ENCODE measurements at places on chromosomes 5 and 9.

- peak; percentile 70 for DNase-seq
Measured at GRCh38 chr9:71985297-71985911, 74.0 kb downstream of the C9orf85 start.

GRCh38 chr9:110668570-110669167, at the start of gene MUSK:
TSS of gene MUSK (plus strand) at chr9:110668791. CDS start at chr9:110668905, 114 bp downstream.
- no peak for DNase-seq

- DNase-seq = no peak
Measured at GRCh38 chr9:107188376-107188775, 94.7 kb upstream of the RAD23B start.

GRCh38 chr9:120385606-120386389, 194.2 kb downstream of the CDK5RAP2 start:
- DNase-seq = no peak

DNA sequence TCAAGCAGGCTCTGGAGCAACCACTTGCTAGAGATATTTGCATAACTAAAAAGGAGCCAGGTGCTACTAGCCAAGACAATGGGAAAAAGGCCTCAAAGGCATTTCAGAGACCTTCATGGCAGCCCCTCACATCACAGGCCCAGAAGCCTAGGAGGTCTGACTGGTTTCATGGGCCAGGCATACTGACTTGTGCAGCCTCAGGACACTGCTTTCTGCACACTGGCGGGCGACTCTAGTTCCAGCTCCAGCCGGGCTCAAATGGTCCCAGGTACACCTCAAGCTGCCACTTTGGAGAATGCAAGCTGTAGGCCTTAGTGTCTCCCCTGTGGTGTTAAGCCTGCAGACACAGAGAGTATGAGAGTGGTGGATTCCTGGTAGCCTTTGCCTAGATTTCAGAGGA, 27.1 kb downstream of the COX7C start:
- DNase-seq = peak; percentile 67

- DNase-seq = no peak
Measured at GRCh38 chr5:111722140-111722539, 34.9 kb downstream of the NREP start.

DNA sequence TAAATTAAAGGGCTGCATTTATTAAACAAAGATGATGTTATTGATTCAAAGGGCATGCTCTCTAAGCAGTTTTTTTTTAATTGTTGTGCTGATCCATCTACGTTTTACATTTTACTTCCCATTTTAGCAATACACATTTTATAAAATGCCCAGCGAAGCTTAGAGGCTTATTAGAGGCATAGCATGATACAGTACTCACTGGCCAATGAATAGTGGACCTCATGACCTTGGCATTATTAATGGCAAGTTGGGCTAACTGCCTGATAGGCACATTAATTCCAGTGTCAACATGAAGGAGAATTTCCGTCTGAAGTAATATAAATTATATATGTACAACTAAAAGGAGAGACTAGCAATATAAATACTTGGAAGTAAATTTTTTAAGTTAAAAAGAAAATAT, 837.2 kb downstream of the EFNA5 start:
- no peak for DNase-seq

GRCh38 chr5:26388976-26389375, 649.4 kb downstream of the CDH9 start:
- DNase-seq = no peak

DNA sequence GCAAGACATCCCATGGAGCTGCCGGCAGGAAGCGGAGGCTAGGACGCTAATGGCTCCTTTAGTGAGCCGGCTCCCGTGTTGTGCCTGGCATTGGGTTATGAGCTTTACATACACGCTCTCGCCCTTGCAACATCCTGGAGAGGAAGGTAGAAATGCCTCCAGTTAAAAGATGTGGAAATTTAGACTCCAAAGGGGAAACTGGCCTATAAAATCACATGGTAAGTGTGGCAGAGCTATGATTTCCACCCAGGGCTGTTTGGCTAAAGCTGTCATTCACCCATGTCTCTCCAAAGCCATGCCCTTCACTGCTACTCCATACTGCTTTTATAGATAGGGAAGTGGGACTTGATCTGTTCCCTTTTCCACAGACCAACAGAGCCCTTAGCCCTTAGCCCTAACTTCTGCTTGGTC, 5.2 kb downstream of the GM2A start:
- DNase-seq = no peak

DNA sequence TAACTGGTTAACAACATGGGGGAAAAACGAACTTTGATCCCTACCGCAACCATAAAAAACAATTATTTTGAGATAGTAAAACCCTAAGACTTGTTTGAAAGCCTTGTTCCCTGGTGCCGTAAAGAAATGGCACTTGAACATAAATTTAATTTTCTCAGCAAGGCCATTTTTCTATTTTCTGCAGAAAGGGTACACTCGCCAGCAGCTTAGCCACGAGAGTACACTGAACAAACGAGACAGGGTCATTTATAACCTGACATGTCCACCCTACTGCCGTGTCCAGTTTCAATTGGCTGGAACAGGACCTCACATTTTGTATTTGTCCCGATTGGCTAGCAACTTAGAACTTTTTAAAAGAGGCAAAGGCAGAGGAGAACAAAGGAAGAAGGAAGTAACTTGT, 26.8 kb downstream of the FBXW11 start:
- DNase-seq = peak; percentile 58

GRCh38 chr5:22306011-22306410, 547.1 kb downstream of the CDH12 start:
- no peak for DNase-seq

DNA sequence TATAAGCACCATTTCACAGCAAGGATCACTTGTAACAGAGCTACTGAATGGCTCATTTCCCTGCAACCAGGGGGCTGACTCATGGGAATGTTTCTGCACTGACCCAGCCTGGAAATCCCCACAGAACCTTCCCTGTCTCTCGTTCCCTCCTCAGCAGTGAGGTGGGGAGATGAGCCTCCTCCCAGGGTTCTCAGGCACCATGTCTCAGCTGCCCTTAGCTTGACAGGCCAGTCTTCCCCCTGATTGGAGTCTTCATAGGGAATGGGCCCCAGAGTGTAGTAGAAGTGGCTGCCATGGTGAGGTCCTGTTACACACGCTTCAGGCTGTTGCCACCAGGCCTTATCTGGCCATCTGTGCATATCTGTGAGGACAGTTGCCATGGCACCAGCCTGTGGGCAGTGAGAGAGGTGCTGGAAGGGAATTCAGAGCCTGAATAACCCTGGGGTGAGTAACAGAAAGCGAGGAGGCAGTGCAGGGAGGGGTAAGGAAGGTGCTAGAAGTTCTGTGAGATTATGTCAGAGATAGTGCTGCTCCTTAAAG, 324.4 kb downstream of the ENC1 start:
- DNase-seq = peak; percentile 80

GRCh38 chr5:172175263-172175719, 12.7 kb downstream of the STK10 start:
- DNase-seq = no peak

DNA sequence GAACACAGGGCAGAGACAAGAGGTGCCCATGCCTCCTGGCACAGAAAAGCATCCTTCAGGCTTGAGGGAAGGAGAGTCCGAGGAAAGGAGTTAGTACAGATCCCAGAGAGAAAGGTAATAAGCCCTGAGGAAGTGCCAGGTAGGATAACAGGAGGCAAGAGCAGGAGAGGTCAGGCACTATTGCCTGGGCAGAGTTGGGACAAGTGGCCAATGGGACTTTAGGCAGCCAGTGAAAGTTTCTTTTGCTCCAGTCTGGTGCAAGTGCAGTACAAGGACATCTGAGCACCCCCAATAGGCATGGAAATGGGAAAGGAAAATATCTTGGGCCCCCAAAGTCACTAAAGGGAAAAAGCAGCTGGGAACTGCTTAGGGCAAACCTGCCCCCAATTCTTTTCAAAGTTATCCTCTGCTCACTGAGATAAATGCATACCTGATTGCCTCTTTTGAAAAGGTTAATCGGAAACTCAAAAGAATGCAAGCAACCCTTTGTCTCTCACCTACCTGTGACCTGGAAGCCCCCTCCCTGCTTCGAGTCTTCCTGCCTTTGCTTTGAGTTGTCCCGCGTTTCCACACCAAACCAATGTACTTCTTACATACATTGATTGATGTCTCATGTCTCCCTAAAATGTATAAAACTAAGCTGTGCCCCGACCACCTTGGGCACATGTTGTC, 46.5 kb downstream of the ELOVL7 start:
- peak; percentile 61 for DNase-seq

GRCh38 chr9:16384993-16385392, 485.5 kb downstream of the BNC2 start:
- DNase-seq = no peak

GRCh38 chr9:1709347-1709746, 305.8 kb upstream of the SMARCA2 start:
- no peak for DNase-seq

DNA sequence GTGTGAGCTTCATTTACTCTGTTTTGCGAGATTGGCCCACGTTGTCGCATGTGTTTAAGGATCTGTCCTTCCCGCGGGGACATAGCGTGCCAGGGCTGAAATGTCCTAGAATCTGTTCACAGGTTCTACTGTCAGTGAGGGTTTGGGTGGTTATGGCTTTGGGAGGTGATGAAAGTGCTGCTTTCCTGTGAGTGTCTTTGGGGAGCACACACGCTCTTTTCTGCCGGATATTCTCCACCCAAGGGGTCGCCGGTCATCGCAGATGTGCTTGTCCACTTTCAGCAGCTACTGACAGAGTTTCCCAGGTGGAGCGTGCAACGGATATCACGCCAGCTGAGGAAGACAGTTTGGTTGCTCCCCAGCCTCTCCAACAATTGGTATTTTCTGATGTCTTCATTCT, 32.1 kb downstream of the PROP1 start:
- peak; percentile 13 for DNase-seq

DNA sequence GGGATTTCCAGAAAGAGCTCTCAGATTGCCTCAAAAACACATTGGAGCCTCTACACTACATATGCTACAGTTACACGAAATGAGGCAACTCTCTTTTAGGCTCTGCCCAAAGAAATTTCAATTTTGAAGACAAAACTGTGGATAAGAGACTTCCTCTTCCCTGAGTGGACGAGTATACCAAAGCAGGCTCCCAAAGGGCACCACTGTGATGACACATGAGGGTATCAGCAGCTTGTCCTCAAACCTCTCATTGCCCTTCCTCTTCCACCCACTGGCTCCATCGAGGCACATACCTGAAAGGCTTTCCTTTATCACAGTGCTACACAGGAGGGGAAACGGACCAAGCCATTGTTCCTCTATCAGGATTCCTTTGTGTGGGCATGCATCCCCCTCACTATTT, 11.3 kb downstream of the CKMT2 start:
- DNase-seq = no peak

DNA sequence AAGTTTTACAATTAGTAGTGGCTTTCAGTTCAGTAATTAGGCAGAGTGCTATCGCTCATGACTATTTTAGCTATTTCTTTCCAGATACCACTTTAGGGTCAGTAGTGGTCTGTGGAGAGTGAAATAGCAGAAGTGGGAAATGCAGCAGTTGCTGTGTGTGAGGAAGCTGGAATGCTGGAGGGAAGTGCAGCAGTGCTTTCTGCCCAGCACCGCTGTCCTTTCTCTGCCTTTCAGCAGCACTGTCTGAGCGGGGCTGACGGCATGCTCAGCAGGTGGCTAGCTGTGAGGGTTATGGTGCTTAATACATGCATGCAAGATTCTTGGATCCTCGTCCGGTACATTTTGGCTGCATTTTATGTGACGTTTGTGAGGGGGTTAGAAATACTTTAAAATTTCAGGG, 213.9 kb downstream of the PBX3 start:
- DNase-seq = no peak

- DNase-seq = no peak
Measured at GRCh38 chr9:135164036-135164435, 76.6 kb downstream of the OLFM1 start.

- DNase-seq = no peak
Measured at GRCh38 chr5:161442471-161442870, 104.1 kb downstream of the GABRB2 start.

DNA sequence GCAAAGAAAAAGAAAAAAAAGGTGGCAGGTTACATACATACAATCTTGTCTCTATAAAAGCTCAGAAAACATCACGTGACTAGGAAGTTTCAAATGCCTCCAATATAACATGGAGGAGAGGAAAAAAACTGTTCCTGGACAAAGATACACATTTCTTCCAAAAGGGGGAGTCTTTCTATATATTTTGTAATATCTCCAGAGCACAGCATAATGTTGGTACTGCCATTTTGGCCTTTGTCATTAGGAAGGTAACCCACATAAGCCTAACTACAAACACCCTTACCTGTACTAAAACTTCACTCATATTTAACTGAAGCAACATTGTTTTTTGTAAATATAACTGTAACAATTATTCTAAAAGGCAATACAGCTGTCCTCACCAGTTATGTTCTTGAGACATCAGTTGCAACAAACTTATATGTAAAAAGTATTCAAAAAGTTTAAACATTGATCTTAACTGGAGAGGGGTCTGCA, 1.2 kb upstream of the BTF3 start:
- DNase-seq = no peak

DNA sequence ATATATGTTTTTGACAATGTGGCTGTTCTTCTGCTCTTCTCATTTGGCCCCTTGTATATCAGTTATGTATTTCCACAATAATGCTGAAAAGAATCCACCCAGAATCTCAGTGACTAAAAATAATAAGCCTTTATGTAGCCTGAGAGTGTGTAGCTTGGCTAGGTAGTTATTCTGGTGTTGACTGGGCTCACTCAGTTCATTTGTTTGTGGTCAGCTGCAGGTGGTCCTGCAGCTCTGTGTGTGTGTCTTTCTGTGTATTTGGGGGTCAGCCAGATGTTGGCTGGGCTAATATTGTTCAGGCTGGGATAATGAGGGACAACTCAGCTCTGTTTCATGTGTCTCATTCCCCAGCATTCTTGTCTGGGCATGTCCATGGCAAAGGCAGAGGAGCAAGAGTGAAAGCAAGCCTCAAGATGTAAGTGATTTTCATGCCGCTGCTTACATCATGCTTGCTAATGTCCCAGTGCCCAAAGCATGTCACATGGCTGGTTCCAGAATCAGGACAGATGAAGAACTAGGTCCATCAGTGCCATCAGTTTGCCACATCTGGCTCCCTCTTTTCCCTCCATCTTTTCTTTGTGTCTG, 162.8 kb downstream of the KCTD16 start:
- DNase-seq = no peak

GRCh38 chr5:1507961-1508658, 15.7 kb downstream of the LPCAT1 start:
- peak; percentile 38 for DNase-seq

GRCh38 chr5:43336159-43336558, 22.9 kb upstream of the HMGCS1 start:
- DNase-seq = no peak

DNA sequence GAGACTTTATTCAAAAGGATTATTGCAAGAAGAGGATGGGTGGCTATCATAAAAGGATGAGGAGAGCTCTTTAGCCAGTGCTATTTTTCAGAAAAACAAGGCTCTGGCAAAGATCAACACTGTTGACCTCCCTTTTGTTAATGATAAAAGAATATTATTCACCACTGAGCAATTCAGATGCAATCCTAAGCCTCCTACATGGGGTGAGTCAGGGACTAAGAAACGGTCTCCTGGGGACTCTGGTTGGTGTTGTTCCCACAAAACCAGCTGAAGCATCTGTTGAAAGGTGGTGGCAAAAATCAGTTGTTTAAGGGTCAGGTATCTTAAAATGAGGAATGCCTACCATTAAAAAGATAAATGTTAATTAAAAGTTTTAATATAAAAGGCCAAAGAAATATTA, 7.7 kb upstream of the GCNT1 start:
- no peak for DNase-seq

GRCh38 chr5:65926276-65926783, at the start of gene ERBIN:
TSS of gene ERBIN (plus strand) at chr5:65926575. CDS start at chr5:65992719, 66,144 bp downstream.
- no peak for DNase-seq

- no peak for DNase-seq
Measured at GRCh38 chr9:93223260-93224180, 39.6 kb downstream of the WNK2 start.

Measured in endodermal cell (in vitro differentiated cells).